ENCODE measurements at places on chromosomes 2 and 18. TPM values are rescaled to one million over a fixed set of nuclear protein-coding genes. Genes with fewer than 3 reads are reported as not detected.

Gene RGPD3
- total RNA-seq, result 0.39 TPM

Gene TMEM169
- total RNA-seq, result 0.84 TPM

Gene BCL2
- 4.2 TPM for total RNA-seq

Gene MARCO
- not detected for total RNA-seq

Gene AGXT
- total RNA-seq, result not detected

Gene DPYSL5
- total RNA-seq, result not detected
